Stimulated activated CD8-positive, alpha-beta memory T cell treated with anti-CD3 and anti-CD28 coated beads, Interleukin-2, amount 100 ng/mL, for 1 hour (primary cell): ENCODE measurements at places on chromosomes 4 and X.

DNA sequence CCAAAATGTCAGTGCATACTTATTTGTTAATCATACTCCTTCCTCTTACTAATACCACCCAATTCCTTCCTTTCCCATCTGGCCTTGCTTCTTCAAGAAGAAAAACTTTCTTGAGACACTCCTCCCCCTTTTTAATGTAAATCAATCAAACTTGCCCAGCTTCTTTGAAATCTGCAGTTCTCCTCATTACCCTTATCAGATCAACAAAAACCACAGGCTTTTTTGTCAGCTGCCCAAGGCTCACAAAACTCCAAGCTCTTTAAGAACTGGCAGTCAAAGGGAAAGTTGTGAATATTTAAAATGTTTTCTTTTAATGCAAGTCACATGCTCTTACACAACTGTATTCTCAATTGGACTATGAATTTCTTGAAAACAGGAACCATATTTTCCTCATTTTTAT lies 11.3 kb upstream of the MYOZ2 start:
- DNase-seq = no peak

DNA sequence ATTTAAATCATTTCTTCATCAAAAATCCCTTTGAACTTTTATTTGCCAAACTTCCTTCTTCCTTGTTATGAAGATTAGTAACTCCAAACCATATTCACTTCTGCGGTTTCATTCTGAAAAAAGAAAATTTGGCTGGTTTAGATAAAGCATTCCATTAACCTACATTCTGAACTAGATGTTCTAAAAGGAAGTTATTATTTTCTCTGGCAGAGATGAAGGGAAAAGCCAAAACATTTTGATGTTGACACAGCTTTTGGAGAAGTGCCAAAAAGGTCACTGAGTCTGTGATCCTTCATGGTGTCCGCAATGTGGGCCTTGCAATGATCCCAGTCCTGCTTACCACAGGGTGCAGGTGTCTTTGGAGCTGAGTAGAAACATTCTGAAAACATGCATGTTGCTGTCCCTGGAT lies 36.0 kb downstream of the CXCL8 start:
- DNase-seq = no peak

DNA sequence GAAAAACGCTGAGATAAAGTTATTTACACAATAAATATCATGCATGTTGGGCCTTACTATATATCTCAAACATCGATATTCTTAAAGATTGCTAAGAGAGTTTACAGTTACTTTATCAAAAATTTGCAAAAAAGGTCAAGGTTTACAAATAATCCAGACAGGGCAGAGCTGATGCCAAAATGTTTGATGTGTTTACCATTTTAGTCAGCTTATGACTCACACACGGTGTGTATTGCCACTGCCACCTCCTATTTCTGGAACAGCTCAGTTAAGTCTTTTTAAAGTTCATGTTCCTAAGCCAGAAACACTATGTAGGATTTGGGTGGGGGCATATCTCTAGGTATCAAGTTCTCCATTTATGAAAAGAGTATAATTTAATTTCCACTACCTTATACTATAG lies 580.6 kb downstream of the INPP4B start:
- DNase-seq = no peak

GRCh38 chr4:48705609-48706008 lies 74.5 kb downstream of the FRYL start:
- DNase-seq = no peak

- no peak for DNase-seq
Measured at GRCh38 chrX:97633798-97634197, 750.1 kb downstream of the RPA4 start.

GRCh38 chrX:136380010-136380769 lies 79.4 kb downstream of the ADGRG4 start:
- DNase-seq = no peak

DNA sequence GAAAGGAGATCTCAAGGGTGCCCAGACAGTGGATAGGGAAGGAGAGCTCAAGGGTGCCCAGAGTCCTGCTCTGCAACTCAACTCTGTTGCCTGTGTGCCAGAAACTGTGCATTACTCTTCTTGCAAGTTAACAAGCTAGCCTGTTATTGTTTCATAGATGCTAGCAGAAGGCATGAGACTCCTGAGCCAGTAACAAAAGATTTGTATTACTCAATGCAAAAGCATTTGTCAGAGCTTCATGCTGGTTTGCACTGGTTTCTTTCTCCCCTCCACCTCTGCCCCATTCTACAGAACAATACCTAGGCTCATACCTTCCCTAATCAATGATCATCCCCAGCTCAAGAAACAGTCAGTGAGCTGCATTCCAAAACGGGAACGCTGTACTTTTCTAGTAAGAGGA lies 124.5 kb upstream of the NEIL3 start:
- DNase-seq = no peak

DNA sequence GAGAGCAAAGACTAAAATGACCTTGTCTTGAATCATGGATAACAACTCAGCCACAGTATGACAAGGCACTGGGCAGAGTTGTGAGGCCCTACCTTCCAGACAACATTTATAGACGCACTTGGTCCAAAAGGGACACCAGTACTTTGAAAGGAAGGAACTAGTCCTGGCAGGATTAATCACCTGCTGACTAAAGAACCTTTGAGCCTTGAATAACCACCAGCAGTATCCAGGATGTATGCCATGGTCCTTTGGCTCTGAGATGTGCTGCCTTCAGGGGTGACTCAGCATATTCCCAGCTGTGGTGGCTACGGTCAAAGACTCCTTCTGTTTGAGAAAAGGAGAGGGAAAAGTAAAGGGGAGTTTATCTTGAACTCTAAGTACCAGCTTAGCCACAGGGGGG lies 118.1 kb upstream of the PRR32 start:
- no peak for DNase-seq

DNA sequence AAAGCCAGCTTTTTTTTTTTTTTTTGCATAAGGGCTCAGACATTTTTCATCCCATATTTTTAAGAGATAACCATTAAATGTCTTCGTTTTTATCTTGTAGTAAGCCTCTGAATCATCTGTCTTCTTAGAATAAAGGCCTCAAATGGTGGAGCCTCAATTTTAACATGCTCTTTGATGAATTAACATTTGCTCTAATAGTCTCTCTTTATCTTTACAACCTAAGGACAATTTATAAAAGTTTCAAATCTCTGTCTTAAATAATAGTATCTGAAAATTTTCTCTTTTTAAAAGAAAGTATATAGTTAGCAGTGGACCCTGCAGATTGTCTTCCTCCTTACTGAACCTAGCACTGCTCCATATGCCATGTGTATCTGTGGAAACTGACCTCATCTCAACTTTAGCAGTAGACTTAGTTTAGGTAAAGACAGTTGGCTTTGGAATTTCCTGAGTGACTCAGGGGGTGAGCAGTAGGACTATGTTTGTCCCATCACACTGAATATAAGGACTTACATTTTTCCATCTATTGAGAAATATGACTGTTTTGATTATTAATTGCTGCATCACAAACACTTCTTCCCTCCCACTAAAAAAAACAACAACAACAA lies 1658.0 kb downstream of the STIM2 start:
- no peak for DNase-seq

DNA sequence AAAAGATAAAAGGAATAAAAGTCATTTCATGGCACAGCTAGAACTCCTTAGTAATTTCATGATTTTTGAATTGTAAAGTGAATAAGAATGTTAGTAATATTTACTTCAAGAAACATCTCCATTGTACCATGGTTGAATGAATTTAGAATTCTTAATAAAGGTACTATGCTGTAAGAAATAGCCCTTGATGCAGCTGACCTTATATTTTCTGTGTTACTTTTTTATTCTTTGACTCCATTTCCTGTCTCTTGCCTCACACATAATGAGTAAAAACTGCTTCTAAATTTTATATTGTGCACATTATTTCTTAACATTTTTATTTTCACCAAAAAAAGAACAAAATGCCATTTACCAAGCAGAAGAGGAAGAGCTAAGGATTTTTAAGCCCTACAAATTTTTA lies 81.9 kb upstream of the PDHA2 start:
- no peak for DNase-seq

GRCh38 chr4:148265627-148266026 lies 176.6 kb downstream of the NR3C2 start:
- DNase-seq = no peak

DNA sequence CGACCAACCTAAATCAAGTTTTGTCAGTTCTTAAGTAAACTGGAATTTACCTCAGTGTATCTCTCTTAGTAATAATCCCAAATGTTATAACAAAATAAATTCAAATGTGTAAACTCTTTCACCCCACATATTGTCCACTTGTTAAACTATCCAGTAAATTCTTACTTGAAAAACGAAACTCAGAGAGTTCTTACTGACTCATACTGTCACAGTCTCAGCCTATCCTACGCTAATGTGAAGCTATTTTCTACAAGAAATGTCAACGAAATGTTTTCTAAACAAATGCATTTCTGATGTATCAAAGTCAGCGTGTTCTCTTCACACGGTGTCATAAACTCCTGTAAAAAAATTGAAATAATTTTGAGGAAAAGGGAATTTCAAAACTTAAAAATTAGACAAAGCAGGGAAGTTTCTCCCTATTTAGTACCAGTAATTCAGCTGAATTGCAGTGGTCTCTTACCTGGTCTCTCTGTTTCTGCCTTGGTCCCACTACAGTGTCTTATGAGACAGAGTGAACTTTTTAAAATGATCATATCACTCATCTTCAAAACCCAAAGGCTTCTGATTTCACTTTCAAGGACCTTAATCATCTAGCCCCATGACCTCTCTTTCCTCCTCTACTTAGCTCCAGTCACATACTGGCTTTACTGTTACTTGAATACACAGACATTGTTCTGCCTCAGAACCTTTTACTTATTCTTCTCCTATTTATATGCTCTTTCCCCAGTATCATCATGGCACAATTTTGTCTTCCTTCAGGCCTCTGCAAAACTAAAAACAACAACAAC lies 63.3 kb downstream of the DCAF8L1 start:
- DNase-seq = no peak

GRCh38 chrX:130018143-130018542 lies 35.7 kb downstream of the BCORL1 start:
- no peak for DNase-seq

DNA sequence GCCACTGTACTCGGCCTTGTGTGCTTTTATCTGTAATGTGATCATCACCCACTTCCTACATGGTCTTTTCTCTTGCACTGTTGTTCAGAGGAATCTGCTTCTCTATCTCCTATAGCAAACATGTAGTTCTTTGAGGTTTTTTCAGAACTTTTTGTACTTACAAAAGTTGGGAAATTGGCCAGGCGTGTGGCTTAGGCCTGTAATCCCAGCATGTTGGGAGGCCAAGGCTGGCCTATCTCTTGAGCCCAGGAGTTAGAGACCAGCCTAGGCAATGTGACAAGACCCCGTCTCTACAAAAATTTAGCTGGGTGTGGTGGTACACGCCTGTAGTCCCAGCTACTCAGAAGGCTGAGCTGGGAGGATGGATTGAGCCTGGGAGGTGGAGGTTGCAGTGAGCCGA lies 30.4 kb downstream of the TAF1 start:
- no peak for DNase-seq

DNA sequence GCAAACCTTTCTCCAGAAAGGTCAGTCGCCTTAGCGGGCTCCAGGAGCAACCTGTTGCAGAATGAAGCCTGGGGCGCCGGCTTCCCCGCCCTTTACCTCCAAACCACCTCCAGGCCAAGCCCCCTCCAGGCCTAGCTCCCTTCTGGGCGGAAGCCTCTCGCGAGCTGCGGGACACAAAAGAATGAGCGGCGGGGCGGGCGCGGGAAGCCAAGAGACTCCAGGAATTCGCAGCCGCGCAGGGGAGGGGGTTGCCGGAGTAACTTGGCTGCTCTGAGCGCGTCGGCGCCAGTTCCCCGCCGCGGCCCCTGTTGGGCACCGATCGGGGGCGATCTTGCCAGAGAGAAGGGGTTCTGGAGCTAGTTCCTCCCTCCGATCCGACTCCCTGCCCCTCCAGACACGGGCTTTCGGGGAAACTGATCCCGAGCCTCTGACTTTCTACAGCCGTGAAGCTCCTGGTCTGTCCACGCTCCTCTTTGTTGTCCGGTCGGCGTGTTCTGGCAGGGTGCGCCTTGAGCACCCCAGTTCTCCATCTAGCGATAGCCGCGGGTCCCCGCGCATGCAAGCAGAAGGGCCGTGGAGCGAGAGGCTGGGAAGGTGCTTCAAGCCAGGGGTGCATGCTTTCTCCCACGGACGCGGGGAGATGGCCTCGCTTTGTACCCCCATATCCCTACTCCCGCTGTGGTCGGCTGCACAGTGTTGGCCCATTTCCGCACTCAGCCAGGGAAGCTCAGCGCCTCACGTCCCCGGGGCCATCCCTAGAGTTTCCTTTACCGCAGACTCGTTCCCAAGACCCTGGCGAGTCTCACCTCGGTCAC lies 1.2 kb downstream of the PROM1 start:
- no peak for DNase-seq

- DNase-seq = no peak
Measured at GRCh38 chrX:133215747-133216146, 2.4 kb downstream of the TFDP3 start.

- DNase-seq = no peak
Measured at GRCh38 chr4:127783955-127784770, 2.0 kb downstream of the HSPA4L start.

DNA sequence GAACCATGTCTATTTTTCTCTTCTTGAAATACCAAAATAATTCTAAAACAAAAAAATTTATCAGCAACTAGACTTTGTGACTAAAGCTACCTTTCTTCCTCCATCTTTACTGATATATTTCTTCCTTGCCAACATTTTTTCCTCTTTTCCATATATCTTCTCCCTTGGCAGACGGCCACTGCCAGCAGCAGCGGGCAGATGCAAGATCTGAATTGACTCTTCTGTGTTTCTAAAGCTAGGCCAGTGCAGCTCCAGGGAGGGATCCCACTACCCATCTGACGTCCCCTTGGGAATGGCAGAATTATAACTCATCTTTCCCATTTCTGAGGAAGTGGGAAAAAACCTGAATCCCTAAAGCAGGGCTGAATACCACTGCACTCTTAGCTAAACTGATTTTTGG lies 206.4 kb downstream of the NR3C2 start:
- no peak for DNase-seq

DNA sequence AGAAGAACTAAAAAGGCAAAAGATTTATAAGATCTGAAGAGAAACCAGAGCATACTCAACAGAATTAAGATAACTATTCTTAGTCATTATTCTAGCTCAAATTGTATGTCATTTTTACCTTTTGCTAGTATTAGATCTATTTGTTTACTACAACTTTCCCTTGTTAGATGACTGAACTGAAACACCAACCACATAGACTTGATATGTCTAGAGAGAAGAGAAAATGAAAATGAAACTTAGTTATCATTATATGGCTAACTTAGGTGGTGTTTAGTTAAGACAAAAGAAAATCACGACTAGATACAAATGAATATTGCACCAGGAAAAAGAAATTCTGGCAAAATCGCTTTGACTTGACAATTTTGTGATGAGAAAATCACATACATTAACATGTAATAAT lies 690.8 kb downstream of the PCDH18 start:
- DNase-seq = no peak

GRCh38 chr4:9979101-9979701 lies 42.1 kb downstream of the SLC2A9 start:
- no peak for DNase-seq
